ENCODE measurements at places on chromosomes 16 and 17. TPM values are rescaled to one million over a fixed set of nuclear protein-coding genes. Genes with fewer than 3 reads are reported as not detected.
A peak's percentile ranks its signal among the peaks of the same experiment; 100 is the strongest.

DNA sequence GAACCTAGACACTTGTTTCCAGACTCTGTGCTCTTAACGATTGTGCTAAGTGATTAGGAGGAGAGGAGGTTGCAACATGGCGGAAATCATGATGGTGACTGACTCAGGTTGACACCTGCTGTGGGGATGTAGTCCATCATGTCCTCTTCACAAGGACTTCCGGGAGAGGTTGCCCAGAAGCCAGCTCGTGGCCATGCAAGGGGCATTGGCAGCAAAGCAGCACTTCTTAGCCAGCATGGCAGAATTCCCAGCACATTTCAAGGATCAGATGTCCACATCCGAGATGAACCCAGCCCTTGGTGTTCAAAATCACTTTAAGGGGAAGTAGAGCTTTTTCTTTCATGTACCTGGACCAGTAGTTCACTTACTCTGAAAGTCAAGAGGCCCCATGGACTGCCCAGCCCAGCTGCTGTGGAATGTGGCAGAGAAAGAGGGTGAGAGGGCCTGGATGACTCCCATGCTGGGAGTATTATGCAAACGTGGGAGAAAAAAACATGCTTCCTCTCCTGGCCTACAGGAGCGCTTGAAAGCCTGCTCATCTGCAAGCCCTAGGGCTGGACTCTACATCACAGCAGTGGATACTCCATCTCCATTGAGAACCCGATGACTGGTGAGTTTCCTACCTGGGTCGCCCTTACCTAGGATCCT, 65.5 kb downstream of the IRX6 start:
- DNase-seq = no peak

DNA sequence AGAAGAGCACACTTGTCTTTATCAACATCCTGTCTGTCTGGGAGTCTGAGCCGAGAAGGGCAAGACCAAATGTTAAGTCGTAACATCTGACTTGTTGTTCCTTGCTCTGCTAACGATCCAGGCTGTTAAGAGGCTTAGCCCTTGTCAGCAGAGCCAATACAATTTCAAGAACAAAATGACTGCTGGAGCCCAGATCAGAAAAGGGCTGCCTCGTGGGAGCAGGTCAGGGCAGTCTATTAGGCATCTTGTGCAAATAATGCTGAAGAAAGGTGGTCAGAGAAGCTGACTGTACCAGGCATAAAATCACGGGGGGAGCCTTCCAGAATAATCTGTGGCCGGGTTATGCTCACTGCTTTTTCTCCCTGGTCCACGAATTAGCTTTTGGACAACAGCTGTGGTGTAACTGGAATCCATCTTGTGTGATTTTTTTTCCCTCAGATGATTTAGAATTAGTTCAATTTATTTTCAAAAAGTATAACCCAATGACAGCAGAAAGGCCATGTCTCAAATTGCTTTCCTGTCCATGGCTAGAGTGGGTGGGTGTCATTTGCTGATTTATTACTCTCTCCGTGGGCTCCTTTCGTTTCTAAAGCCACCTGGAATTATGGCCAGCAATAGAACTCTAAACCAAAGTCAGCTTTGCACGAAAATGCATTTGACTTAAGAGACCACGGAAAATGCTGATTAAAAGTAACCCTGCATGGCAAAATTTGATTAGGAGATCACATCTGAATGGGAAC, 221.1 kb upstream of the HSBP1 start:
- DNase-seq = no peak

GRCh38 chr16:68843482-68844210, at the start of gene TANGO6:
TSS of gene TANGO6 (plus strand) at chr16:68843531. CDS start at chr16:68843618, 87 bp downstream.
- DNase-seq = peak; percentile 96

DNA sequence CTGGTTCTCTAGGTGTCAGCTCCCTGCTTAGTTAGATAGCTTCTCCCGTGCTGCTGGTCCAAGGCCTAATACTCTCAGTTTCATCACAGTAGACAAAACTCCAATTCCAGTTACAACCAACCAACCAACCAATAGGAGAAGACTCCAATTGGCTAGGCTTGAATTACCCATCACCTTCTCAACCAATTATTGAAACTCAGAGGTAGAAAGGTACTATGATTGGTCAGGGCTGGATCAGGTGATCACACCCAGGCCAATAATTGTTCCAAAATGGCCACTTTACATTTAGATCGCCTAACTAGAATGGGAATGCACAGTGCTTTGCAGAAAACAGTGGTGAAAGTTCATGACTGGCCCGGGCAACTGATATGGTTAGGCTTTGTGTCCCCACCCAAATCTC, 49.5 kb upstream of the CRHR1 start:
- DNase-seq = no peak

Gene TEX14
- under 0.01 TPM for total RNA-seq
